ENCODE measurements at places on chromosomes 2 and 18. TPM values are rescaled to one million over a fixed set of nuclear protein-coding genes. Genes with fewer than 3 reads are reported as not detected.

DNA sequence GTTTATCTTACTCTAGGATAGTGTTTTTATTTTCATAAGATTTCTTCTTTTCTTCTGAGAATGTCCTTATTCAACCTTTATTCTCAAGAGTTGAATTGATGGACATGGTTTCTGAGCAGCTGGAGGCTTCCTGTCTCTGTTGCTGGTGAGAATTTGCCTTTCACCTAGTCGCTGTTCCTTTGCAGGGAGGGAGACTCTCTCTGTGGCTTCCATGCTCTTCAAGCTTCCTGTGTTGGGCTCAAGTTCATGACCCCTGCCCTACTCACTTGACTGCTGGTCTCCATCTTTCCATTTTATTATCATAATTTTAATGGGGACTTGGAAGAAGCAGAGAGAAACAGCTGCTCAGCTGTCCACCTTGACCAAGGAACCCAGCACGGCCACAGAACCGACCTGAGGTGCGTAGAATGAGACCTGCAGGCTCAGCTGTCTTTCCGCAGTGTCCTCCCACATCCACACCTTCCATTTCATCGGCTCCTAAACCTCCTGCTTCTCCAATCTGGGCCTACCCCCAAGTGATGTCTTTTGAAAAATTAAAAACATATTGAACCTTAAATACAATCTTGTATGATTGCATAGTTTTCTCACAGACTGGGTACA is 24.2 kb downstream of the TMEM18 start:
- no peak for DNase-seq

The NCOA1 gene
- 15.1 TPM for total RNA-seq

The TMEM185B gene
- 38.1 TPM for total RNA-seq

The TANC1 gene
- total RNA-seq = 14.3 TPM

DNA sequence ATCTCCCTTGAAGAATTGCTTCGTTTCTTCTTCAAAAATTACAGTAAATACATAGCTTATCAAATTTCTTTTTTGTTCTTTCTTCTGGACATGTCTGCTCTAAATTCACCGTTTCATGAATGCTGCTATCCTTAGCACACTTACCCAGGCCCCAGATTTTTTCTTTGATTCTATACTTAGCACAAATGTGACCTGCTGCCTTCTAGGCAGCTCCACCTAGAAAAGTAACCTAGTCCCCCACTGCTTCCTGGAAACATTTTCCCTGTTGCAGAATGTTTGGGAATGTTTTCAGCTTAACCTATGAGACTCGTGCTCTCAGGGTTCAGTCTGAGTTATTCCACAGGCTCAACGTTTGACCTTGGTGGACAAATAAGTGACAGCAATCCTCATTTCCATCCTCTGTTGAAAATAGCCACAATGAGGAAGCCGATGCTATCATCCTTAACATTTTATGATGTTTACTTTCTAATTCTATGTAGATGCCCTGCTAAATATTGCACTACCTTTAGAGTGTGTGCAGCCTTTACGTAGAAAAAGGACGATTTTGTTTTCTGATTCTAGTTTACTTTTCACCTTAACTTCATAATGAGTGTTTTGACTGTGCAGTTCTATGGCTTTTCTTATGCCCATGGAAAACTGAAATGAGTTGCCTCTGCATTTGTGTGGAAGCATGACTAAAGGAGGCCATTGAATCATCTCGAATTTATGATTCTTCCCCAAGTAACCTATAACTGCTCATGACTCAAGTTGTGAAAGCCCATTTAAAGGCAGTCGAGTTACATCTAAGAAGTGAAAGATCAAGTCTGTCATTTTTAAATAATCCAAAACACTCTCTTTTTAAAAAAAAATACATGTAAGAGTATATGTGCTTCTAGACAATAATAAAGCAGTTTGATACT is 47.7 kb downstream of the TMEM182 start:
- no peak for DNase-seq

The CROCC2 gene
- total RNA-seq = not detected

DNA sequence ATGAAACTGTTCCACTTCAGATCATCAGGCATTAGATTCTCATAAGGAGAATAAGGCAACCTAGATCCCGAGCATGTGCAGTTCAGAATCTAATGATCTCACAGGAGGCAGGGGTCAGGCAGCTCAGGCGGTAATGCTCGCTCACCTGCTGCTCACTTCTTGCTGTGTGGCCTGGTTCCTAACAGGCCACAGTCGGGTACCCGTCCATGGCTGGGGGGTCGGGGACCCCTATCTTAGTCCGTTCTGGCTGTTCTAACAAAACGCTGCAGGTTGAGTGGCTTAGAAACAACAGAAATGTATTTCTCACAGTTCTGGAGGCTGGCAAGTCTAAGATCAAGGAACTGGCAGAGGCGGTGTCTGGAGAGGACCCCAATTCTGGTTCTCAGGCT is 79.2 kb downstream of the ASB1 start:
- DNase-seq = no peak

- DNase-seq = no peak
Observed at GRCh38 chr2:21014364-21015280, 29.3 kb downstream of the APOB start.

The SNORC gene
- 0.86 TPM for total RNA-seq

DNA sequence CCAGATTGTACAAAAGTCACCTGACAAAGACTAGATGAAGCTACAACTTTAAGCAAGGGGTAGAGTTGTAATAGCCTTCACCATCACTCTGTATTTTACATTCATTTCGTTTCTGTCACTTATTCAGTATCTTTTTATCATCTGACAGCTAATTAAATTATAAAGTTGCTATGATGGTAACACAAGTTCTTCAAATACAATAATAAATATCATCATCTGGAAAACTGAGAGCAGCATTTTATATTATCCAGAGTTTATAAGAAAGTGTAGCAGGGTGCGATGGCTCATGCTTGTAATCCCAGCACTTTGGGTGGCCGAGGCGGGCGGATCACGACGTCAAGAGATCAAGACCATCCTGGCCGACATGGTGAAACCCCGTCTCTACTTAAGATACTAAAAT is 21.1 kb downstream of the DYNC2LI1 start:
- no peak for DNase-seq

Measured in A172 (cell line).